NCI-H510A (cell line): ENCODE measurements at places on chromosomes 13 and 19.
A peak's percentile ranks its signal among the peaks of the same experiment; 100 is the strongest.

DNA sequence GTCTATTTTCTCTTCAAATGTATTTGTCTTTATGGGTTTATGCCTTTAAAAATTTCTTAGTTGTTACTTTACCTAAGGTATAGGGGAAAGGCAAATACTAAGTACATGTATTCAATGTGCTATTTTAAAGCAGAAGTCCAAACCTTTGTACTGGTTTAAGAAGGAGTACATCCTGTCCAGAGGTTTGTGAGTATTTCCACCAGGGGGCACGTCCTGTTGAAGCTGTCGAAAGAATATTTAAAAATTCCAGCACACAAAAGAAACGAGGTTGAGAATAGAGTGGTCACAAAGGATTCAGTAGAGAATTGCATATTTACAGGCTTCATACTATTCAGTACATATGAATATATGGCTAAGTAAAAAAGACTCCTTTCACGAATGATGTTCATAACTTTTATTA is 59.8 kb downstream of the URI1 start:
- DNase-seq: no peak

DNA sequence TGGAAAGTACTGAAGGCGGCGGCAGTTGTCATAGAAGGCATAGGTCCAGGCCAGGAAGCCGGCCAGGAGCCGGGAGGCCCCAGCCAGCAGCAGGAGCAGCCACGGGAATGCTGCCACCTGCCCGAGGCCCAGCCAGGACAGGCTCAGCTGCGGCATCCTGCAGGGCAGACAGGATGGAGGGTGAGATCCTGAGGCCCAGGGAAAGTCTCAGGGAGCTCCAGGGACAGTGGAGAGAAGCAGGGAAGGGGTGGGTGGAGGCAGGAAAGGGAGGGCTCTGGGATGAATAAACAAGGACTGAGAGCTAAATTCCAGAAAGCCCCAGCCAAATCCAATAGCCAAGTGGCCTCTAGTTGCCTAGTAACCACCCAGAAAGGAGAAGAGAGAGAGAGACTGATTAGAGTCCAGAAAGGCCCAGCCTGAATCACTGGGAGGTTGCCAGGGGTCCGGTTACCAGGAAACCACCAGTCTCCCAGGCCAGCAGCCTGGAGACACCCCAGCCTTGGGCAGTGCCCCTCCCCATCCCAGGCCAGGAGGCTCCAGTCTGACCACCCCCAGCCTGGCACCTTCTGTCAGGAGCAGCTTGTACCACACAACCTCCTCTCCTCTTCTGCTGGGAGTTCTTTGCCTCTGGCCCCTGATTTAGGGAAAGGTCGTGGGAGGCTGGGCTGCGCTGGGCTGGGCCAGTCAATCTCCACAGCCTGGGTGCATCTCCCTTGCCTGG is 7.5 kb upstream of the OR10H5 start:
- no peak for DNase-seq

DNA sequence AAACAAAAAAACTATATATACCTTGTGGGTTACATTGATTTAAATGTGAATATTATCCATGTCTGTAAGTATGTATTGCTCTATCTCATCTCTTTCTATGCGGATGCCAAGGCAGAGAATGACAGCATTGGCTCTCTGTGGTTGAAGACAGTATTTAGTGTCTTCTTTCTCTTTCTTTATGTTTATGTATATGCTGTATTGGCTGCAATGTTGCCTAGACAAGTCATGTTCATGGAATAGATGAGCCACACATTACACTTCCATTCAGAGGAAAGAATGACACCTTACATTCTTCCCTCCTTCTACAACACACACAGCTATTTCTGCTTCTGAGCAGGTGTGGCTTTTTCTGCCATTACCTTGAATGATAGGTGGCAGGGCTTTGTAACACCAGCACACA is 639.4 kb upstream of the MIR17HG start:
- DNase-seq: no peak

DNA sequence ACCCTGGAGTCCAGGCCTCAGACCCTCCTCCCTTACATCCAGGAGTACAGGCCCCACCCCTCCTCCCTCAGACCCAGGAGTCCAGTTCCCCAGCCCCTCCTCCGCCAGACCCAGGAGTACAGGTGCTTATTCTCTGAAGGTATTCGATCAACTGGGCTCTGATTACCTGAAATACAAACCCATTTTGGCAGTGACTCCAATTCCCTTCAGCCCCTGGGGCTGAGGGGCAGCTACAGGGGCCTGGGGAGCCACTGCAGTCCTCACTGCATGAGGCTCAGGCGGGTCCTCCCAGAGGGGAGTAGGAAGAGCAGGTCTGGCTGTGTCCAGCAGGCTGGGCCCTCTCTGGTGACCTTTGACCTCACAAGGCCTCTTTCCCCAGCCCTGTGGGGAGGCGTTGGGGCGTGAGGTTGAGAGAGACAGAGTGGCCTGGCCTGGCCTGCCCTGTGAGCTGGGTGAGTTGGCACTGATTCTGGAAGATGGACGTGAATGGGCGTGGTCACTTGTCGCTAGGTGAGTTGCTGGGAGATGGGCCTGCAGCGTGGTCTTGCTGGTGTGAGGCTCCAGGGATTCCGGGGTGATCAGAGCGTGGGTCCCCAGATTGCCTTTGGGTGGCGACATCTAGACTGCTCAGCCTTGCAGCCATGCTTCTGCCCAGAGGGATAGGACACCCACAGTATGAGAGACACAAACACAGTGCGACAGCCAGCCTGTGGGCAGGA is 3.1 kb downstream of the BCAT2 start:
- DNase-seq: no peak

GRCh38 chr19:9827289-9828238 is at the start of gene UBL5:
TSS of gene UBL5 (plus strand) at chr19:9827918. CDS start at chr19:9828338, 420 bp downstream.
- peak; percentile 90 for DNase-seq

- DNase-seq: no peak
These were observed 155.2 kb upstream of the IPO5 start for GRCh38 chr13:97798171-97798821.

DNA sequence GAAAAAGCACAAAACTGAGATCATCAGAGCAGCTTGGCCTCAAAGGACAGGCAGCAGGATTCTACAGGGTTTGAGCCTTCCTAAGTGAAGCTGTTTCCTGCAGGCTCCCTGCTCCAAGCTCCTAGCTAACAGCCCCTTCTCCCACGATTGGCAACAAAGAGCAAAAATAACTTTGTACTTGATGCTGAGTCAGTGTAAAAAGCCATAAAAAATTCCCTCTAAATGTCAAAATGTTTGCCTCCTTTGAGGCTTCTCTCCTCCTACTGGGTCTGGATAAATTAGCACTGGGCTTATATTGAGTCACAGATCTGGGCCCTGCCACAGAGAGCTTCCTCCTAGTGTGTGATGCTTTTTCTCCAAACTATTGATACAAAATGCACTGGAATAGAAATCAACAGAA is 153.3 kb downstream of the TNFRSF19 start:
- DNase-seq: no peak

- DNase-seq: no peak
These were observed 13.2 kb downstream of the PGLS start for GRCh38 chr19:17524651-17525050.

- DNase-seq: no peak
These were observed 10.8 kb upstream of the ZNF799 start for GRCh38 chr19:12411893-12412292.

DNA sequence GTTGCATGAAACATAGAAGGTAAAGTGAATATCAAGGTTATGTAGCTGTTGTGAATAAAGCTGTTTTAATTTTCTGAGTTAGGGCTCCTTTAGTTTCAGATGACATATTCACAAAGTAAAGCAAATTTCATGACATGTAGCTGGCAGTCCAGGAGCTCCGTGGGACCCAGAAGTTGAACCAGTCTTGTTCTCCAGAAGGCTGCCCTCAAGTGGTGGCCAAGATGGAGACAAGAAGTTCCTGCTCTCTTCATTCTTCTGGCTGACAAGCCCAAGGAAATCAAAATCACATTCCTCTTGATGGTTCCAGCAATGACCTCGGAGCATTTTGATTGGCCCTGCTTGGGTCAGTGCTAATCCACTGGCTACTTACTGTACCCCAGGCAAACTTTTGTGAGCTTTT is 128.7 kb downstream of the LIG4 start:
- no peak for DNase-seq

DNA sequence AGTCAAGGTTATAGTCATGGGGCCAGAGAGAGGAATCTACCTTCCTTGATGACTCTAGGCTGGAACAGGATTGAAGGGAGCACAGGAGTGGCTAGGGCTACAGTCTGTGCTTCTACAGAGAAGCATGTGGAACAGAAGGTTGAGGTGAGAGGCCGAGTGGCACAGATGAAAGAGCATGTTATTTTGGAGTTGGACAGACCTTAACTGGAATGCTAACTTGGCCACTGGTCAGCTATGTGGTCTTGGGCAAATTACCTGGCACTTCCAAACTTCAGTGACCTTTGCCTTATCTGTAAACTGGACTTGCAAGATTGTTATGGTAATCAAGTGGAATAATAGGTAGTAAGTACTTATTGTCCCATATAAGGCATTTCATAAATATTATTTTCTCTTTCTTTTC is 252.7 kb downstream of the KCNRG start:
- DNase-seq: no peak

- no peak for DNase-seq
These were observed 65.2 kb downstream of the SOX1 start for GRCh38 chr13:112132142-112132541.

DNA sequence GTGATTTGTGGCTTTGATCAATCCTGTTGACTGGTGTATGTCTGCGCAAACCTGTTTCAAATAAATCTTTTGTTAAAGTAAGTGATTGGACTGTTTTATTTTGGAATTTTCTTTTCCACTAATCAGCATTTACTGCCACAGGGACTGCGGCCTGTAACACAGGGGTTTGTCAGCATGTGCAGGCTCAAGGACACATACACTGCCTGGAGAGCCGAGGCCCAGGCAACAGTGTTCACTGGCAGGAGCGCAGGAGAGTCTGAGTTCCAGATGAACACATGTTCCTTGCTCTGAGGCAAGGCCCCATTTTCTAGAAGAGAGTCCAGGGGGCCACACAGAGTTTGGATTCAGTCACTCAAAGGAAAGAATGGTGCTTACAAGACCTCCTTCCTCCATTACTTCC is 26.0 kb downstream of the SHISA2 start:
- no peak for DNase-seq

DNA sequence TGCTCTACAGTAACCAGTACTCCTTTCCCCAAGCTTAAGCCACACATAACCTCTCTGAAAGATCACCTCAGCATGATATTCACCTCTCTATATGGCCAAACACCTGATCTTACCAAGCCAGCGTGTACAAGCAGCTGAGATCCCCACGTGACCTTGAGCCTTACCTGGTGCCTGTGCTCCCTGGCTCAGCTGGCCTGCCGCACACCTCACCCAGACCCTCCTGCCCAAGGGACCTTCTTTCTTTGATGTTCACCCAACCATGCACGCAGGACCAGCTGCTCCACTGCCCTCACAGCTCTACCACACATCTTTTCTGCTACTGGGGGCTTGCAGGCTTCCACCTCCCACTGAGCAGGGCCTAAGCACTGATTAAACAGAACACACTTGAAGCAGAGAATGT is 9.0 kb downstream of the DHRS12 start:
- DNase-seq: peak; percentile 36

DNA sequence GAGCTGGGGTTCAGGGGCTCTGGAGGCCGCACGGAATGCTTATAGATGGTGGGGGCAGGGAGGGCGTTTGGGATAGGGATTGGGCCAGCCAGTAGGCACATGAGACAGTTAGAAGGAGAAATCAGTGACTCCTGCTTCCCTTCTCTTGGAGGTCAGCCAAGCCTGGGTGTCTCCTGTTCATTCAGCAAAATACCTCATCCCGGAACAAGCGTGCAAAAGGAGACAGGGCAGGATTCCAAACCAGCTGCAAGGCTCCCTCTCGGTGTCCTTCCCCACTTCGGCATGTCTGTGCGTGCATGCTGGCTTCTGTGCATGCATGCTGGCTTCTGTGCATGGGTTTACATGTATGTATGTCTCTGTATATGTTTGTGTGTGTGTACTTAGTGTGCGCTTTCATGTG is 37.3 kb upstream of the PEPD start:
- no peak for DNase-seq

- DNase-seq: no peak
These were observed 201.8 kb downstream of the LHFPL6 start for GRCh38 chr13:39401046-39401705.

DNA sequence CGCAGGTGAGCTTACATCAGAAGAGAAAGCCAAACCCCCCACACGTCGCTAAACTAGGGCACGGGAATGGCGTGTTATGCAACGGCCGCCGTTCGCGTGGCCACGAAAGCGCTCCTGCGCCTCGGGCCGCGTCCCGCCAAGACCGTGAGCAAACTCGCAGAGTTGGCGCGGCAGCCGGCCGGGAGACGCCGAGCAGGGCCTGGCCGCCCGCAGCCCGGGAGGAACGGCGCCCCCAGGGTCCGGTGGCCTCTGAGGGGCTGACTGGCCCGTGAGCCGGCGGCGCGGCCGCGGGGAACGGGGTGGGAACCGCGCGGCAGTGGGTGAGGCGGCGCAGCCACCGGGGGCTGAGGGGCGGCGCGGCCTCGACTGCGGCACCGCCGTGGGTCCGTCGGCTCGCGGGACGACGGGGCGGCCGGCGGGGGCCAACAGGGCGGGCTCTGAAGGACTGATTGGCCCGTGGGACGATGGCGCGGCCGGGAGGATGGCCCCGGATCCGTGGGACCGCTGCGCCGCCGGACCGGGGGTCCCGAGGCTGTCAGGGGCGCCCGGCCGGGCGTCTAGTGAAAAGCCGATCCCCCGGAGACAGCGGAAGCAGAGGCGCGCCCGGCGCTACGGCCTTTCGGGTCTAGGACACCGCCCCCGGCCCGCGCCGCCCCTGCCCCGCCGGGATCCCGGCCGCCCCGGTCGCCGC is 903 bp downstream of the LATS2 start:
- DNase-seq: no peak

DNA sequence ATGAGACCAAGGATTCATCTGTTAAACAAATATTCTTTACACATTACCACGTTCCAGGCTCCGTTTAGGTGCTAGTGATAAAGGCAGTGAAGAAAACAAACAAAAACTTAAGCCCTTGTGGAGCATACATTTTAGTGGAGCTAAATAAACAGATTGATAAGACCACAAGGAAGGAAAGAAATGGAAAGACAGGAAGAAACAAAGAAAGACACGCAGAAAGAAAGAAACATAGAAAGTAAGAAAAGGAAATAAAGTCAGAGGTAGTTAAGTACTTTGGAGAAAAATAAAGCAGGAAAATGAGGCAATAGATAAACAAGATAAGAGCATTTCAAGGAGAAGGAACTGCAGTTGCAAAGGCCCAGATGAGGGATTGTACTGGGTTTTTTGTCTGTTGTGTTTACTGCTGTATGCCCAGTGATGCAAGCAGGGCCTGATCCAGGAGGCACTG is 998 bp downstream of the NFKBIB start:
- DNase-seq: no peak

DNA sequence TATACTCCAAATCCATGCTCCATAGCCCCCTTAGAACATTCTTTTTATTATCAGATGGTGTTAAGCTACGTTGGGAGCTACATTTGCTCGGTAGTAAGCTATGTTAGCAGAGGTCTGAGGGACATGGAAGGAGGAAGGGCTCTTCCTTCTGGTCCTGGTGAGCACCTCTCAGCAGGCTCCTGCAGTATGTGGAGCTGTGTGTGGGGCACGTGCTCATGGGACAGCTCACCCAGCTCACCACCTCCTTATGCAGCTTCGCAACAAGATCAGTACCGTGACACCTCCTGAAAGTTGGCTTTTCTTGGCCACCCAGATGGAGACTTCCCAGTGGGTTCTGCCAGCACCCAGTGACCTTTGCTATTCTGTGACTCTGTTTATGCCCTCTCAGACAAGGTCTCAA is 400.5 kb upstream of the SLC10A2 start:
- no peak for DNase-seq

GRCh38 chr19:17329366-17330261 is 5.0 kb downstream of the ANO8 start:
- no peak for DNase-seq
